ENCODE measurements at places on chromosomes 12 and 14. TPM values are rescaled to one million over a fixed set of nuclear protein-coding genes. Genes with fewer than 3 reads are reported as not detected.

Gene BMP4
- total RNA-seq: not detected

DNA sequence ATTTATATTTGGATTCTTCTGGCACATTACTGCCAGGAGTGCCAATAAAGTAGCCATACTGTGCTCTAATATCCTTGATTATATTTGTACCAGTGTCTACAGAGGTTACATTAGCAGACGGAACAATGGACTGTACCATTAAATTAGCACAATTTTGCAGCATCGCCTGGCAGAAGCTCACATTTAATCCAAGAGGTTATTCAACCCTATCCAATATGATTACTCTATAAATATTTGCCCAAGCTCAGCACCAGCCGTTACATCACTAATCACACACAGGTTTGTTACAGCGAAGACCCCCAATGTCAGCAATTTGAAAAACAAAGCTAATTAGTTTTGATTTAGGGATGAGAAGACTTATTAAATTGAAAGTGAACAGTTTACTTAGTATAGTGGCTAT lies 16.9 kb upstream of the MGST1 start:
- H3K27ac ChIP-seq: no peak overlapping the region
- H3K4me1 ChIP-seq: no peaks in the 10 kb centered on the region
- H3K27me3 ChIP-seq: no peaks in the 10 kb centered on the region
- no peak for DNase-seq
- H3K36me3 ChIP-seq: peaks cover 2% of the 10 kb centered on the region

Gene KIF26A
- 0.05 TPM for total RNA-seq

GRCh38 chr12:22866406-22866805 lies 241.4 kb downstream of the ETNK1 start:
- no peak for DNase-seq
- H3K4me3 ChIP-seq: no peak overlapping the region
- no peaks in the 10 kb centered on the region for H3K36me3 ChIP-seq
- H3K27ac ChIP-seq: no peak overlapping the region
- H3K4me1 ChIP-seq: no peaks in the 10 kb centered on the region

DNA sequence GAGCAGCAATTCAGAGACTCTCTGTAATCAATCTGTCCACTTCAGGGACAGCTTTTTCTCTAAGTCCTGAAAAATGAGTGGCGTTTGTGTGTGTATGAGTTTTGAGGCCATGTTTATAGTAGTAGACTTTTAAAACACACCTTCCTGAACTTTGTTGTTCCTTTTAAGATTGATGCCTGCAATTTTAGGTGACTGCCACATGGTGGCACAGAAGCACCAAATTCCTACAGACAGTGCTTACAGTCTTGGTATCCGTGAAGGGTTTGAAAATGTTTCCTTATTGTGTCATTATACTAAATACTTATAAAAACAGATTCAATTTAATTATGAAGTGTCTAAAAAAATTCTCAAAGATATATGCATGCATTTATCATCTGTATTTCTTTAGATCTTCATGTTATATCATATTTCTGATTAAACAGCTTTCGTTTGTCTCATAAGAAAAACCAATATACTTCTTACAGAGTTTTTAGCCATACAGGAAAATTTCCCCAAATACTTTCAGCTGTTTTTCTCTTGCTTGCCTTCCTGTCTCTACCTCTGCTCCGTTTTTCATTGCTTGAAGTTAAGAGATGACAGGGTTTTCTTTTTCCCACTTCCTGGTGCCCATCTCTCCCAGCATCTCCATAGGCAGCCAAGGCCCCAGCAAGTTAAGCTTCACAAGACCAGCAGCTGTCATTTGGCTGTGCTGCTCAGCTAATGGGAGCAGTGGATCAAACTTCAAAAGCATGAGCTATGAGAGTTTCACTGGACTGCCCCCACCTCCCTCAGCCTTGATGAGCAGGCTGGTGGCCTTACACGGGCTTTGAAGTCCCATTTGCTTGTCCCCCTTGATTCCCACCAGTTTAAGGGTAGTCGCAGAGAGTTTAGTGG lies 259.6 kb downstream of the AKAP6 start:
- H3K4me3 ChIP-seq: no peak overlapping the region
- no peak overlapping the region for H3K27ac ChIP-seq
- no peak for DNase-seq
- no peaks in the 10 kb centered on the region for H3K36me3 ChIP-seq
- H3K27me3 ChIP-seq: peaks cover 11% of the 10 kb centered on the region

DNA sequence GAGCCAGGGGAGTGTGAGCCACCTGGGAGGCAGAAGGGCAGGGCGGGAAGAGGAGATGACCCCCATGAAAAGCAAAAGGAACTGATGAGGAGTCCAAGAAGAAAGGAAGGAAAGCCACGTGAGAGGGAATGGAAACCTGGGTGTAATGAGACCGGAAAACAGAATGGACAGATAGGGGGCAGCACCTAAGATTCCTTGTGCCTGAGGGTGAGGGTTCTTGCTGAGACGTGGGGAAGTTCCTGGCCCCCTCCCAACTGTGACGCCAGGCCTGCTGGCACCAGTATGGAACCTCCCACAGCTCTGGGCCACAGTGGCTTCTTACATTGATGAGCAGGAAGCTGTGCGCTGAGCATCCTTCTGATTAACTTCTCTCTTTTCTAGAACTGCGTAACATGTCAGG lies 30.8 kb downstream of the TTC7B start:
- H3K4me1 ChIP-seq: no peaks in the 10 kb centered on the region
- no peak for DNase-seq
- H3K36me3 ChIP-seq: no peaks in the 10 kb centered on the region
- H3K27ac ChIP-seq: no peak overlapping the region
- H3K4me3 ChIP-seq: no peak overlapping the region

- no peaks in the 10 kb centered on the region for H3K27me3 ChIP-seq
- peak; percentile 42 for DNase-seq
- peaks cover 42% of the 10 kb centered on the region for H3K4me1 ChIP-seq
- H3K36me3 ChIP-seq: peaks cover 4% of the 10 kb centered on the region
- peak overlapping the region; percentile 84 for H3K4me3 ChIP-seq
- H3K27ac ChIP-seq: peak overlapping the region; percentile 87
These were observed 2.6 kb downstream of the KIAA0586 start for GRCh38 chr14:58430156-58430555.

GRCh38 chr12:48201091-48201490 lies 2.0 kb downstream of the OR10AD1 start:
- H3K27ac ChIP-seq: no peak overlapping the region
- peaks cover 40% of the 10 kb centered on the region for H3K4me1 ChIP-seq
- peak overlapping the region; percentile 59 for H3K4me3 ChIP-seq
- H3K36me3 ChIP-seq: peaks cover 39% of the 10 kb centered on the region
- H3K27me3 ChIP-seq: no peaks in the 10 kb centered on the region

Gene GALNT16
- total RNA-seq: 0.05 TPM

Gene HOXC10
- total RNA-seq: not detected

Gene DNAJC22
- 0.05 TPM for total RNA-seq

Gene CLEC9A
- not detected for total RNA-seq

DNA sequence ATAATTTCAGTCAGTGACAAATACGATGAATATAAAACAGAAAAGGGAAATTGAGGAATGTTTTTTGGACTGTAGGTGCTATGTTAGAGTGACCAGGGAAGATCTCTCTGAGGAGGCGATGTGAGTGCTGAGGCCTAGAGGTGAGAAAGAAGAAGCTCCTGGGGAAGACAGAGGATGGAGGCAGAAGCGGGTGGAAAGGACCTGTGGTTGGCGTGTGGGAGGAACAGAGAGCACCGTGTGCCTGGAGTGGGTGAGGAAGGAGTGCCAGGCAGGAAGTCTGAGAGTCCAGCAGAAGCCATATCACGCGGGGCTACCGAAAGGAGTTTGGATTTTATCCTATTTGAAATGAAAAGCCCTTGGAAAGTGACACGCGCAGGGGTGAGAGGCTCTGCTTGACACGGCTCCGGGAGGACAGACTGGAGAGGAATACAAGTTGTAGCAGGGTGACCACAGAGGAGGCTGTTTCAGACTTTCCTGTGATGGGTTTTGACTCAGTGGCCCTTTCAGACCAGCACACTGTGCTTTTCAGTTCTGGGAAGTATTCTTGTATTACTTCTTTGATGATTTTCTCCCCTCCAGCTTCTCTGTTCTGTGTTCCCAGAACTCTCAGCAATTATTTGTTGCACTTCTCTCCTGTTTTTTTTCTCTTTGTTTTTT lies 96.9 kb downstream of the VRK1 start:
- H3K27me3 ChIP-seq: no peaks in the 10 kb centered on the region
- H3K27ac ChIP-seq: peak overlapping the region; percentile 38
- H3K4me3 ChIP-seq: no peak overlapping the region

Gene CBLN3
- 30.7 TPM for total RNA-seq

GRCh38 chr12:57258977-57259970 lies 8.3 kb upstream of the STAC3 start:
- H3K27me3 ChIP-seq: no peaks in the 10 kb centered on the region
- no peak for DNase-seq
- no peak overlapping the region for H3K4me3 ChIP-seq
- H3K27ac ChIP-seq: no peak overlapping the region
- peaks cover 6% of the 10 kb centered on the region for H3K4me1 ChIP-seq

- peaks cover 24% of the 10 kb centered on the region for H3K4me1 ChIP-seq
- H3K4me3 ChIP-seq: no peak overlapping the region
- H3K36me3 ChIP-seq: no peaks in the 10 kb centered on the region
- H3K27me3 ChIP-seq: no peaks in the 10 kb centered on the region
These were observed 217.9 kb downstream of the CRADD start for GRCh38 chr12:93895089-93895445.

Gene VWF
- total RNA-seq: 0.02 TPM

- no peaks in the 10 kb centered on the region for H3K27me3 ChIP-seq
- peaks cover 4% of the 10 kb centered on the region for H3K36me3 ChIP-seq
- H3K27ac ChIP-seq: no peak overlapping the region
These were observed 71.4 kb upstream of the PARP11 start for GRCh38 chr12:3944620-3945019.

- no peak overlapping the region for H3K4me3 ChIP-seq
- H3K27ac ChIP-seq: no peak overlapping the region
- peaks cover 4% of the 10 kb centered on the region for H3K27me3 ChIP-seq
- DNase-seq: no peak
These were observed 121.6 kb downstream of the TMEM132C start for GRCh38 chr12:128388461-128389000.

DNA sequence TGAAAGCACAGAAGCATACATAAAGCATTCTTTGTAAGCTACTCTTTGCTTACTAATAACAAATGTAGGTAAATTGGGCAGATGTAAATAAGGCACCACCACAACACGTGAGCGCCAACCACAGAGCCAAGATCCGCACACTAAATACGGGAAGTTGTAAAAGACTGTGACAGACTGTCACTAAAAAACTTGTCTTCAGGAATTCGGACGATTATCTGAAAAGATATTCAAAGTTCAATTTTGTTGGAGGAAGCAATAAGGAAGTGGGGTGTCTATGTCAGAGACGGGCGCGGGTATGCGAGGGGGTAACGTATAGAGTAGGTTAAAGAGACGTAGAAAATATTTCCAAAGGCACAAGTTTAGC lies 1.5 kb upstream of the HSP90B1 start:
- peak; percentile 73 for DNase-seq
- peak overlapping the region; percentile 84 for H3K4me3 ChIP-seq
- peak overlapping the region; percentile 98 for H3K27ac ChIP-seq
- H3K36me3 ChIP-seq: peaks cover 32% of the 10 kb centered on the region

DNA sequence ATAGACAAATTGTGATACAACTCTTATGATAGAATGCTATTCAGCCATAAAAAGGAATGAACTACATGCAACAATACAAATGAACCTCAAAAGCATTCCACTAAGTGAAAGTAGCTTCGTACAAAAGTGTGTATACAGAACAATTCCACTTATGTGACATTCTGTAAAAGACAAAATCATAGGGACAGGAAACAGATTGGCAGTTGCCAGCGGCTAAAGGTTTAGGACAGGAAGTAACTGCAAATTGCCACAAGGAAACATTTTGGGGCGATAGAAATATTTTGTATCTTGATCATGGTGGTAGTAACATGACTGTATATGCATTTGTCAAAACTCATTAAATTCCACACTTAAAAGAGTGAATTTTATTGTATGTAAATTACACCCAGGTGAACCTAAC lies 113.4 kb downstream of the CAPZA3 start:
- no peak overlapping the region for H3K27ac ChIP-seq
- H3K4me1 ChIP-seq: peaks cover 11% of the 10 kb centered on the region
- no peak for DNase-seq
- H3K27me3 ChIP-seq: no peaks in the 10 kb centered on the region

Gene SPIC
- not detected for total RNA-seq

GRCh38 chr12:47837190-47838171 lies 17.8 kb upstream of the HDAC7 start:
- peak; percentile 74 for DNase-seq
- peaks cover 86% of the 10 kb centered on the region for H3K4me1 ChIP-seq
- H3K36me3 ChIP-seq: no peaks in the 10 kb centered on the region

Gene RNASE3
- total RNA-seq: not detected

Gene ST8SIA1
- total RNA-seq: 2.9 TPM

Gene RPGRIP1
- not detected for total RNA-seq

Gene SLCO1B1
- total RNA-seq: not detected

- peak; percentile 95 for DNase-seq
- H3K27ac ChIP-seq: peak overlapping the region; percentile 88
- peak overlapping the region; percentile 86 for H3K4me3 ChIP-seq
- no peaks in the 10 kb centered on the region for H3K36me3 ChIP-seq
- no peaks in the 10 kb centered on the region for H3K27me3 ChIP-seq
- peaks cover 46% of the 10 kb centered on the region for H3K4me1 ChIP-seq
These were observed 446 bp upstream of the SPATS2 start for GRCh38 chr12:49366652-49367380.

Gene CGRRF1
- total RNA-seq: 22.5 TPM

Gene HVCN1
- 12.8 TPM for total RNA-seq

Measured in activated T-cell treated with anti-CD3 and anti-CD28 coated beads, Interleukin-2, amount 50 U/mL, for 72 hours (primary cell).